ENCODE measurements at places on chromosomes 11 and 22.

DNA sequence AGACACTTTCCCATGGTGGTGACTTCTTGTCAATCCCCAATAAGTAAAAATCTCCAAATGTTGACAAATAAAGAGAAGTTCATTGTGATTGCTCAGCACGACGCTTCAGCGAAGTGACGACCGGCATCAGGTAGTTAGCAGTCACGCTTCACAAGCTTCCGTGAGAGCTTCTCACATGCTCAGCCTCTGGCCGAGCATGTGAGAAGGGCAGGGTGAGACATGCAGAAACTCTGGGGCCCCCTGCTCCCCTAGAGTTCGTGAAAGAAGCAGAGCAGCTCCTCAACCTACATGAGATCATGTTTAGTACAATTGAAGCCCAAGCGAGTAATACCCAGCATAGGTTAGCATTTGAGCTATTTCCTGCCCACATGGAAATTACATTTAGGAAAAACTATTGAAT lies 4.4 kb upstream of the C11orf16 start:
- DNase-seq = no peak

- DNase-seq = no peak
These were observed 78.8 kb upstream of the PARVA start for GRCh38 chr11:12298610-12299009.

GRCh38 chr22:50318356-50318697 lies 8.5 kb downstream of the DENND6B start:
- no peak for DNase-seq

DNA sequence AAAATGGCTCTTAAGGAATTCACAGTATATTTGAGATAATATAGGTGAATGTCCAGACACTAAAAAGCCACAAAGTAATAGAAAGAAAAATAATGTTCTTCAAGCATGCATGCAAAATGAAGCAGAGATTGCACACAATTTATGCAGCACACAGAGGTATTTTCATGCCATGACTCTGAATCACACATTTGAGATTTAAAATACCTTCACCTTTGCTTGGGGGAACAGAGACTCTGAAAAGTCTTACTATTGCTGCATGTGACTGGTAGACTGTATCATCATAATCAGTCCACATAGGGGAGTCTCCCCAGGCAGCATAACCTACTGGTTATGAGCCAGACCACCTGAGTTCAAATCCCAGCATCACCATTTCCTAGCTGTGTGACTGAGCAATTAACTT lies 96.2 kb downstream of the RCN1 start:
- no peak for DNase-seq

DNA sequence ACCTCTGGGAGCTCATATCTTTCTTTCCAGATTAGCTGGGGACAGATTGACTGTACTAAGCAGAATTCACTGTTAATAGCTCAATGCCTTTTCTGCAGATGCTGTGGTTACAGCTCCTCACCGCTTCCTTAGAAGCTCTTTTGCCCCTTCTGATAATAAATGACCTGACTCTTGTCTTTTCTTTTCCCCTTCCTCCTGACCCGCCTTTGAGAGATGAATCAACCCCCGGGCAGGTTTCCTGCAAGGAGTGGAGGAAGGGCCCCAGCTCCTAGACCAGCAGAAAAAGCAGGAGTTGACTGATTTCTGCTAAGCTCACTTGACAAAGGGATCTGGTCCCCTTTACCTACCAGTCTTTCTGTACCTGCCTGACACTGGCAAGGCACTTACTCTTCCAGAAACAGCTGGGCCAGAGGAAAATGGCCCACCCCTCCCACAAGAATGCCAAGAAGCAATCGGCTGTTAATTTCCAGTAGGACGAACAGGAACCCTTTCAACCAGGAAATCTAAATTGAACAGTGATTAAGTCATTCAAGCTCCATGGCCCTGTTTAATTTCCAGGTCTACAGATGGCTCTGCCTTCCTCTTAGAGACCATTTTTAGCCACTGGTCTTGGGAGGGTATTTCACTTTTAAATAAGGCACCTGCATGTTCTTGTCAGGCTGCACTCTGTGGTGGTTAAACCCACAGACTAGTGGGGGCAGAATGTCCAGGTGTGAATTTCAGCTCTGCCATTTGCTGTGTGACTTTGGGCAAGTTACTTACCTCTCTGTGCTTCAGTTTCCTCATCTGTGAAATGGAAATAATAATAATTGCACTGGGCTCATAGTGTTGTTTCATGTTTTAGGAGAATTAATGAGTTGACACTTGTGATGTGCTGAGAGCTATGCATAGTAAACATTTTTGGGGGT lies 67.5 kb downstream of the PRR5L start:
- DNase-seq = no peak

DNA sequence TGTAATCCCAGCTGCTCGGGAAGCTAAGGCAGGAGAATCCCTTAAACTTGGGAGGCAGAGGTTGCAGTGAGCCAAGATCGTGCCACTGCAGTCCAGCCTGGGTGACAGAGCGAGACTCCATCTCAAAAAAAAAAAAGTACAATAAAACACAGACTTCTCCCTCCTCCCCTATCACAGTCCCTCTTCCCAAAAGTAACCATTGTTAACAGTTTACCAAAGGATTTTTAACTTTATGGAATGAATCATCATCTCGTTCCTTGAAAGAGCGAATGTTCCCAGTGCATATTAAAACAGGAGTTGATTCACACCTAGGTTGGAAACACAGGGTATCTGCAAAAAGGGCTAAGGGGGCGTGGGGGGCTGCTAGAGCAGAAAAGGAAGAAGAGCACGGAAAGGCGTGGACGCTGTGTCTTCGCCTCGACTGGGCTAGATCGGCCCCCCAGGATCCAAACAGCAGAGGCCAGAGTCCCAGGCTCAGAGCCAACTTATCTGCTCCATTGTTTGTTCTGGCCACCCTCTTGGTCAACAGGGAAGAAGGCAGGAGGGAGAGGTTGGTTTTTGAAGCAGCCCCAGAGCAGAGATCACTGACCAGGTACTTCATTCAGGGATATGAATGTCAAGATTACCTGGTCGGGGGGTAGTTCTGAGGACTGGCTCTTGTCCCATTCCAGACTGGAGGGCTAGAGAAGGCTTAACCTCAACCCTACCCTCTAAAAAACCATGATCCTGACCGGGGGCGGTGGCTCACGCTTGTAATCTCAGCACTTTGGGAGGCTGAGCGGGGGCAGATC lies 2.1 kb upstream of the AHNAK start:
- no peak for DNase-seq

- no peak for DNase-seq
These were observed 1089.3 kb downstream of the FAM181B start for GRCh38 chr11:81644239-81644840.

DNA sequence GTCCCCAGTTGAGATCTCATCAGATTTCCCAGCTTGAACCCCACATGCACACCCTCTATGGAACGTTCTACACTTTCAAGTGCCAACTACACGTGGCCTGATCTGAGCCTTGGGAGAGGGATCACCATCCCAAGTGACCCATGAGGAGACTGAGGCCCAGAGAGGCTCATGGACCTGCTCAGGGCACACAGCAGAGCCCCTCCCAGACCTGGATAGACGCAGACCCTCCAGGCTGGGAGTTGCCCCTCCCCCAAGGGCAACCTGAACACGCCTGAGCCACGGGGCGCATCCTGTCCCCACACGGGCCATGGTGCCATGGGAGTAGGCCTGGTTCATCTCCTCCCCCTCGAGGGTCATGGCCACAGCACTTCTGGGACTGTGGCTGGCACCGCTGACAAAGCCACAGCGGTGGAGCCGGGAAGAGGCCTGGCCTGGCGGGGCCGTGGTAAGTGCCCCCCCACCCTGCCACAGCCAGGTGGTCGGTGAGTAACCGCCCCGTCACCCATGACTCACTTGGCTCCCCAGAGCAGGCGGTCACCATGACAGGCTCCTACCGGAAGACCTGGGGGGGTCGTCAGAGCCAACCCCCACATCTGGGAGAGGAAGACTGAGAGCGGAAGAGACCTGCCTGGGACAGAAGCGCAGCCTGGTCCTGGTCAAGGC lies 8.1 kb downstream of the WNT7B start:
- DNase-seq = no peak

DNA sequence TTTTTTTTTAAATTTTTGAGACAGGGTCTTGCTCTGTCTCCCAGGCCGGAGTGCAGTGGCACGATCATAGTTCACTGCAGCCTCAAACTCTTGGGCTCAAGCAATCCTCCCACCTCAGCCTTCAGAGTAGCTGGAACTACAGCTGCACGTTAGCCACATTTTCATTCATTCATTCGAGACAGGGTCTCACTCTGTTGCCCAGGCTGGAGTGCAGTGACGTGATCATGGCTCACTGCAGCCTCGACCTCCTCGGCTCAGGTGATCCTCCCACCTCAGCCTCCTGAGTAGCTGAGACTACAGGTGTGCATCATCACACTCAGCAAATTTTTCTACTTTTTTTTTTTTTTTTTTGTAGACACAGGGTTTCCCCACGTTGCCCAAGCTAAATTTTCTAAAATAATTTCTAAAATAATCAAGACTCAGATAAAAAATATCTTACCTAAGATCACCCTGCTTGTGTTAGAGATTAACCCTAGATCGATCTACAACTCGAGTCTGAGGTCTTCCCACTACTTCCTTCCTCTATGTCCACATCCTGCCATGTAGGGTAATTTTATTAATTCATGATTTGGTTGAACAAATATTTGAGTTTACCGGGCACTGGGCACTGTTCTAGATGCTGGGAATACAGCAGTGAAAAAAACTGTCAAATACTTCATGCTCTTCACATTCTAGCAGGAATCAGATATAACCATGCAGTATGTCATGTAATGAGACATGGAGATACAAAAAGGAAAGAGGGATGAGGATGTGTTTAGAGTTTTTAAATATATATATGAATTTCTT lies 15.1 kb downstream of the EIF4G2 start:
- DNase-seq = no peak

DNA sequence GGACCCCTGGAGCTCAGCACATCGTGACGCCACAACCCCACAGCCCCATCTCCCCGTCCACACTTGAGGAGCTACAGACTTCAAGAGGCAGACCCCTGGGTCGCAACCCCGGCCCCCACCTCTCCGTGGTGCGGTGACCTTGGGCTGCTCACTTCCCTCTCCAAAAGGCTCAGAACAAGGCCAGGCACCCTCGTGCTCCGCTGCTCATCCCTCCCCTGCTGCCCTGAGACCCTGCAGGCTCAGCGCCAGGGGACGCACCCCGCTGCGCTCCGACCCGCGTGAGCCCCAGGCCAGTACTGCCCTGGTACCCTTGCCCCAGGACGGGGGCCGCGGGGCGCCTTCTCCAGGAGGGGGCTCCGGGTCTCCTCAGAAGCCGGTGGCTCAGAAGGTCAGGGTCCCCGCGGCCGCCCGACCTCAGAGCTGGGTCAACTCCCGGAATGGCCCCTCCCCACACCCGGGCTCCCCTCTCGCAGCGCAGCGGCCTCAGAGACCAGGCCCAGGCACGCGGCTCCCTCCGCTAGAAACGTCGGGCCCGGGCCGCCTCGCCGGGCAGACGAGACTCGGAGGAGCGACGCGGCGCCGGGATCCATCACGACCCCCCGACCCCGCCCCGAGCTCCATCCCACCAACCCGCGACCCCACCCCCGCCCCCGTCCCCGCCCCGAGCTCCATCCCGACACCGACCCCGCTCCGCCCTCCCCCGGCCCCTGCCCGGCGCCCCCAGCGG lies 563 bp downstream of the GATD1 start:
- peak; percentile 11 for DNase-seq

GRCh38 chr11:44570411-44571155 lies 5.1 kb downstream of the CD82 start:
- DNase-seq = no peak

DNA sequence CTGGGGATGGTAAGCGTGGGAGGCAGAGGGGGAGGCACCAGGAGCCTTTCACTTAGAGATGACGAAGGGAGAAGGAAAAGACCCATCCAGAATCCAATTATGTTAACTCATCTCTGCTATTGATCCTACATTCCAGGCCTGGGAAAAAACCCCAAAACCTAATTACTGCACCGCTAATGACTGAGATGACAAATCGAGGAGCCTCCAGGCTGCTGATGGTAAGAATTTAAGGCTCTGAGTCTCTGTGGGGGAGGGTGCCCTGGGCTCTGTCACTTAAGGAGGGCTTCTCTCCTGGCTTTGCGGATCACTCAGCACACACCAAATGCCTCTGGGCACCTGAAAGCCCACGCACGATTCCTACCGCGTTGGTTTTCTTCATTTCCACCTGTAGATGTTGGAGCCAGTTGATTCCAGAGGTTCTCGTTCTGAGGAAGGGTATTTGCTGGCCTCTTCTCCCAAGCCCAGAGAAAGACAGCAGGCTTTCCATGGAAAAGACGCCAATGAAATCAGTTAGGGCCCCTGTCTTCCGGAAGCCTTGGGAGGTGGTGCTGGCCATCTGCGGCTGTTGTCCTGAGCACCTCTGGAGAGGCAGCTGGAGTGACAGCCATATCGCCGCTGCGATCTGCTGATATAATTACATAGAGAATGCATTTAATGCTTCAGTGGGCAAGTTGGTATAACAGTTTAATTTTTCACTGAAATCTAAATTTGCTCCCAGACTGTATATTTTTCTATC lies 751.2 kb downstream of the BRD1 start:
- no peak for DNase-seq

DNA sequence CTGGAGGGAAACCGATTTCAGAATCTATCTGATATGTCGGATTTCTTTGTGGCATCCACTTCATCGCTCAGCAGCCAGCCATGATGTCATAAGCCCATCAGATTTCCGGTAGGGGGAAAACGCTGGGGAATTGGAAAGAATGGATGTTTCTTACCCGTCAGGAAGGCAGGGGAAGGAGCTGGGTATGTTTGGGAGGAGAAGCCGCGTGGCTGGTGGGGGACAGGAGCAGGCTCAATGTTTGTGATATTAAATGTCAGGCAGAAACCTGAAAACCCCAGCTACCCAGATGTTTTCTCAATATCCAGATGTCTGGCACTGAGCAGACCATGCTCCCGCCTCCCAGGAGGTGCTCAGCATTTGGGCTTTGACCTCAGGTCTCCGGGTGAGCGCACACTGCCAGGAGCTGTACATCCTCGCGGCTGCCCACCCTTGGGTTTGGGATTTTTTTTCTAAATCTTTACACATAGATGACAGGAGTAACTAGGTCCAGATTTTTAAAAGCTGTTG lies 67.5 kb downstream of the NFAM1 start:
- no peak for DNase-seq

DNA sequence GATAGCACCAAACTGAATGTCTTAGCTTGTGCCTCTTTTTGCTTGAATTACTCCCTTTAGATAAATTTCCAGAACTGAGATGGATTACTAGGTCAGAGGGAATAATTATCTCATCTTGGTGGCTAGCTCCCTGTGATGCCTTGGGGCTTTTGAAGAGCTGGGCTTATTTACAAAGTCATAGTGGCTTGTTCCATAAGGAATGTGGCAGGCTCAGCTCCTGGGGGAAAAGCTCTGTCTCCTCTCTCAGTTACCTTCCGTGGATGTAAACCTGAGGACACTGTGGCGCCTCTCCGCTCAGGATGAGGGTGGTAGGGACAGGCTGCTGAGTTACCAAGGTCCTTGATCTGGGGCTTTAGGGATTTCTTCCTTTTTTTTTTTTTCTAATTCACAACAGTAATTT lies 121.7 kb downstream of the PARVA start:
- DNase-seq = no peak

GRCh38 chr11:29657709-29658108 lies 359.1 kb downstream of the KCNA4 start:
- DNase-seq = no peak

DNA sequence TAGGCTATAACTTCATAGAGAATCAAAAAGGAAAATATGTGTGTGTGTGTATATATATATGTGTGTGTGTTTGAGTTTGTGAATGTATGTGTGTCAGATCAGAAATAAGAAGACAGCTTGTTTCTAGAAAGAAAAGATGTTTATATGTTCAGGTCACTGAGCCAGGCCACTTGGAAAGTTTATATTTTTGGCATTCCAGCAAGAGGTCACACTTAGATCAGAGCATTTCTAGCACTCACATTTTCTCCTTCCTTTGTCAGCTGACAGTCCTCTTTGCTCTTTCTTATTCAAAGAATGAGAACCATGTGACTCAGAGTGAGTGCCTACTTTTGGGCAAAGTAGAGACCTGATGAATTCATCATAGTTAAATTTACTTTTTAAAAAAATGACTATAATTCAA lies 22.9 kb downstream of the RAB38 start:
- DNase-seq = no peak

All from T-helper 1 cell (primary cell).